DMS53 (cell line): ENCODE measurements at places on chromosomes 2 and 18.

DNA sequence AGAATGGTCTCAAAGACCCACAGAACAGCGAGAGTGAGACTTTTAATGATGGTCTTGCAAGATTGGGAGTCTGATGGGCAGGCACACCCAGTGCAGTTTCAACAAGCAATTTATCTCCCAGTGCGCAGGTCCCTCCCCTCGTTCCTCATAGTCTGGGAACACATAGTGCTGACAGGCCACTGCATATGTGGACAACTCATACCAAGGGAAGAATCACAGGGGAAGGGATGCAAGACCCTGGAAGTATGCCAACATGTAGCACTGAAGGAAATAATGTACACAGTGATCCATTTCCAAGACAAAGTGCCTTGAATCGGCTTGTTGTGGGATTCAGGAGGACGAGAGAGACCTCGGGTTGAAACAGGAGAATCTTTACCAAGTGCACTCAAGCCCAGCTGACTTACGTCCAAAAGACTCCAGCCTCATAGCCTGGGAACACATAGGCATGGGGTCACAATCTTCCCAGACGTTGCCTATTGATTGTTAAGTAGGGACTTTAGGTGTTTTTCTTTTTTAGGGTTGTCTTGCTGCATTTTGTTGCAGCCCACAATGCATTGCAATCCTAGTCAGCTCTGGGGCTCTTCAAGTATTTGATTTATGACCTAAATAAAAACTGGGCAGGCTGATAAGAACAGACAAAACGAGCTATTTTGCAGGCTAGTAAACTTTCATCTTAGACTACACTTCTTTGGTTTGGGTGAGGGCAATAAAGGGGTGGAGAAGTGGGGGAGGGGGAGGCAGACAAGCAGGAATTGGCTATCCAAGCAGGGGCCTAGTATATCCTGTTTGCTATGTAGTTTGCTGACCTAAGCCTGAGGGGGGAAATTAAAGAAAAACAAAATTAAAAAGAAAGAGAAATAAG lies 24.7 kb upstream of the SERPINB5 start:
- no peak for DNase-seq

DNA sequence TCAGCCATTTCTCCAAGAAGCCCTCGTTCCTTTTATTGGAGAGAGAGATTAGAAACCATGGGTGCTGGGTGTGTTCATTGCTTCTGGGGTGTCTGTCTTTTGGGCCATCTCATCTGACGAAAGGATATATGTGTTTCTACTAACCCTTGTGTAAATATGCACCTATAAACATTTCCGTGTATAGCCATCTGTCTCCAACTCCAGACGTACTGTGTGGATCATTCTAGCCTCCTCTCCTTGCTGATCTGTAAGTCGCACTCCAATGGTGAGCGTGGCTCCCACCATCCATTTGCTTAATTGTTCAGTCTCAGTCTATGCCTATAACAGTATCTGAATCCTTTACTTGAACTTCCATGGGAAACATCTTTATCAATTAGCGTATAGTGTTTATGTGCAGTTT lies 1.8 kb downstream of the RBFA start:
- no peak for DNase-seq

DNA sequence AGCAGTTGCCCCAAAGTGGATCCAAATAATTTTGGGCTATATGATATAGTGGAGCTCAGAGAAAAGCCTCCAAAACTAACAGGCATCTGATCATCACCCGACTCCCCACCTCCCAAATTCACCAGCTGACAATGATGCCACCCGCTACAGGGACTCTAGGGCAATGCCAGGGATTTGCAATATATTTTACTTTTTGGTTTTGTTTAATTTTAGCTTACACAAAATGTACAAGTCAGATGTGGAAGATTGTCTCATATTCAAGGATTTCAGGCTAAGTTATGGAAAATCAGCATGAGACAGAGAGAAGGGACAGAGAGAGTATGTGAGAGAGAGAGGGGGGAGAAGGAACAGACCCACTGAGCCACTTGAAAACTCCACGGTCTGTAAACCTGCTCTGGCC lies 187.4 kb downstream of the TMEM247 start:
- DNase-seq, result no peak

DNA sequence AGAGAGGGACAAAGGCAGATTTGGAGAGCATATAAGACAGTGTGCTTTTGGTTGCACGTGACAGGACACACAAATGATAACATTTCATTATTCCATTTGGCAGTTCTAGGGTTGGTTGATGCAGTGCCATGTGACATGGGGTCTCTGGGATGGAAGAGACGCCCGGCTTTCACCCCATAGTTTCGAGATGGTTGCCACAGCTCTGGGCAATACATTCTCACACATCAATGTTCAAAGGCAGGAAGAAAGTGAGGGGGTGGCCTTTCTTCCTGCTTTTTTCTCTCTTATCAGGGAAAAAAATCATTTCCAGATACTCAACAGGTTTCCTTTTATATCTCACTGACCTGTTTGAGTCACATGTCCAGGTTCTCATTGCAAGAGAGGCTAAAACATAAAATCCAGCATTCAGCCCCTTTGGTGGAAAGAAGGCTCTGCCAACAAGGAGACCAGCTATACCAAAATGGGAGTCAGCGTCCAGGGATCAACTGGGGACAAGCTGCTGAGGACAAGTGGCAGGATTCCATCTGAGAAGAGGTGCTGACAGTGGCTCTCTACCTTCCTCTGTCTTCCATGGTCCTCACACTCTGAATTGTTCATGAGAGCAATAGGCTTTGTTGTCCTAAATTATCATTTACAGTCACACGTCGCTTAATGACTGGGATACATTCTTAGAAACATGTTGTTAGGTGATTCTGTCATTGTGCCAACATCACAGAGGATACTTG lies 29.1 kb upstream of the ANKRD44 start:
- no peak for DNase-seq

GRCh38 chr2:73156539-73157124 lies 43.9 kb upstream of the RAB11FIP5 start:
- peak; percentile 39 for DNase-seq

- DNase-seq, result no peak
Observed at GRCh38 chr2:214057986-214058385, 352.9 kb upstream of the VWC2L start.

GRCh38 chr2:128442053-128442751 lies 123.5 kb upstream of the HS6ST1 start:
- DNase-seq, result no peak

- no peak for DNase-seq
Observed at GRCh38 chr2:203711399-203711798, 5.0 kb downstream of the CD28 start.

- DNase-seq, result no peak
Observed at GRCh38 chr2:35526741-35527140, 828.8 kb upstream of the CRIM1 start.

GRCh38 chr2:104888489-104889258 lies 34.8 kb downstream of the POU3F3 start:
- DNase-seq, result no peak

DNA sequence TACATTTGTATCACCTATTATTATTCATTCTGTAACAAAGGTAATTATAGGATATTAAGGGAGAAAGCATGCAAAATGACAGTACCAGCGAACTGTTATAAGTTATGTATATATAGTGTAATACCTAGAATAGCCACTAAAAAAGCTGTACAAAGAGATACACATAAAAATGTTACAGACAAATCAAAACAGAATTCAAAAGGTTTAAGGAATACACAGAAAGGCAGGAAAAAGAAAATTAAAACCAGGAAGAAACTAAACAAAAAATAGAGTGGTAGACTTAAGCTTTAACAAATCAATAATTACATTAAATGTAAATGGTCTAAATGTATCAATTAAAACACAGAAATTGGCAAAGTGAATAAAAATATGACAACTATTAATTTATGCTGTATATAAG lies 176.4 kb upstream of the REV1 start:
- DNase-seq, result no peak
